ENCODE measurements at places on chromosomes 6 and 20. TPM values are rescaled to one million over a fixed set of nuclear protein-coding genes. Genes with fewer than 3 reads are reported as not detected.

DNA sequence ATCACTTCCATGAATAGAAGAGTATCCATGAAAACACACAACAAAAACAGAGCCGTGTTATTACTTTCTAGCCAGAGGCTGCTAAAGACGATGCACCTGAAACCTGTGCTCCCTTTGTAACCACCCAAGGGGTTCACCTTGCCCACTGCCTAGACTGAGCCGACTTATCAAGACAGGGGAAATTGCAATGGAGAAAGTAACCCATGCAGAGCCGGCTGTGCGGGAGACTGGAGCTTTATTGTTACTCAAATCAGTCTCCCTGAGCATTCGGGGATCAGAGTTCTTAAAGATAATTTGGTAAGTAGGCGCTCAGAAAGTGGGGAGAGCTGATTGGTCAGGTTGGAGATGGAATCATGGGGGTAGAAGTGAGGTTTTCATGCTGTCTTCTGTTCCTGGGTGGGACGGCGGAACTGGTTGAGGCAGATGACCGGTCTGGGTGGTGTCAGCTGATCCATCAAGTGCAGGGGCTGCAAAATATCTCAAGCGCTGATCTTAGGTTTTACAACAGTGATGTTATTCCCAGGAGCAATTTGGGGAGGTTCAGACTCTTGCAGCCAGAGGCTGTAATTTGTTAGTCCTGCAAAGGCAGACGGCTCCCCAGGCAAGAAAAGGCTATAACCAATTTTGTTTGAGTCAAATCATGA, 366.6 kb downstream of the PREX1 start:
- DNase-seq, result no peak

DNA sequence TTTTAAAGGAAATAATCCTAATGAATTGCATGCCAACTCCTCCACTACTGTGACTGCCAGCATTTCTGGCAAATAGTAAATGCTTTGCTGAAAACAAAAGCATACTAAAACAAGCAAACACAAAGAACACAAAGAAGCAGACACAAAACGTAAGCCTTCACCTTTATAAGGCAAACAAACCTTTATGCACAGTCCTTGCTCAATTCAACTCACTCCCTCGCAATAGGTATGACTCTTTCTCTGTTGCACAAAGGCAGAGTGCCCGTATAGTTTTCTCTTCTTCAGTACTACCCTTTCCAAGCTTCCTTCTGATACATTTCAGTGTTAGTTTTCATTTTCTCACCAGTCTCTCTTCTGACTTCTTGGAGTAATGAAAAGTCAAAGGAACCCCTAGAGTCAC, 63.9 kb downstream of the PDE10A start:
- DNase-seq, result no peak

DNA sequence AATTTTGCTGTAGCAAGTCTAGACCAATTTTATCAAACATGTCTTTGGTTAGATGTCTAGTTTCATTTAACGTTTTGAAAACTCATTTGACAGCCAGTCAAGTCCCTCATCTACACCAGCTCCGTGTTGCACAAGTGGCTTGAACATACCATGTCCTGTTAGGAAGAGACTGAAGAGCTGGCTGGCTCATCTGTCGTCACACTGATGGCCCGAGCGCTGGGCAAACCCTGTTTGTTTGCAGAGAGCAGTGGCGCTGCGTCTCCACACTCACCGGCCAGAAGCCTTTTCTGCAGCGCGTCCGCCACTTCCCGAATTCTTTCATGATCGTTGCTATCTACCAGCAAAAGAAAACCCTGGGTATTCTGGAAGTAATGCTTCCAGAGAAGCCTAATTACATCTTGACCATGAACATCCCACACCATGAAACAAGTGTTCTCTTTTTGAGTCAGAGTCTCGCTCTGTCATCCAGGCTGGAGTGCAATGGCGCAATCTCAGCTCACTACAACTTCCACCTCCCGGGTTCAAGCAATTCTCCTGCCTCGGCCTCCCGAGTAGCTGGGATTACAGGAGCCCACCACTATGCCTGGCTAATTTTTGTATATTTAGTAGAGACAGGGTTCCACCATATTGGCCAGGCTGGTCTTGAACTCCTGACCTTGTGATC, 10.7 kb upstream of the TCFL5 start:
- DNase-seq, result no peak

- DNase-seq, result no peak
Observed at GRCh38 chr20:44765701-44766347, 20.2 kb downstream of the KCNK15 start.

- no peak for DNase-seq
Observed at GRCh38 chr20:2869381-2869780, 3.9 kb upstream of the PTPRA start.

- no peak for DNase-seq
Observed at GRCh38 chr20:59214606-59215547, 51.3 kb downstream of the ZNF831 start.

DNA sequence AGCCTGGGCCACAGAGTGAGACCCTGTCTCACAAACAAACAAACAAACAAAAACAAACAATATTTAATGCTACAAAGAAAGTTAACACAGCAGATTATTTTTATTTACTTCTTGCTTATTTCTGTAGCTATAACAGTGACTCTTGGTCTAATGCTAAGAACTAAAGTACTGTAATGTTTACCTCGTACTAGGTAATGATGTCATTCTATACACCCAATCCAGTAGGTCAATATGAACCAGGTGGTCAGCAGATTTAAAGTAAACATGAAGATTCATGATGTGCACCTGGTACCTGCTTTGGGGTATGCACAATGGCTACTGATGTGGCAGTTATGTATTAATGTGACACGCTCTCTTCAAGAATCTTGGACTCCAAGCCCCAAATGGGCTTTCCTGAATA, 36.6 kb upstream of the CARMIL1 start:
- DNase-seq, result no peak

DNA sequence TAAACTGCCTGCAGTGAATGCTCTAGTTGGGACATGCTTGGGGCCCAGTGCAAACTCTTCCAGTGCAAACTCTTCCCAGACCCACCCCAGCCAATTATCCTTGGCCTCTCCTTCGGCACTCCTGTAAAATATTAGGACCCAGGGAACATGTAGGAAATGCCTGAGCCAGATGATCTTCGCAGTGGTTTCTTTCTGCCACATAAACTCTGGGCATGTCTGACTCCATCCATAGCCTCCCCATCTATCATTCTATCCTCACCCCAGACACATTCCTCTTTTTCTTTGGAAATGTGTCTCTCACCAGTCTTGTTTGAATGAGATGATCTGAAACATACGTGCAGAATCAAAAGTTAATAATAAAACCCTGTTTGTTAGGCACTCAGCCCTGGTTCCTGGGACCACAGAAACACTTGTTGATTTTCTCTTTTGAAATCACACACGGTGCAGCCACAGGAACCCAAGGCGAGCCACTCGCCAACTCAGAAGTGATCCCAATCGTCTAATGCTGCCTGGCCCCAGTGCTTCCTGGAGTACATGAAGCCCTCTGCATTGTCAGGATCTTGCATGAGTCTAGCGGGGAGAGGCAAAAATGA, 108.9 kb upstream of the CST7 start:
- no peak for DNase-seq

DNA sequence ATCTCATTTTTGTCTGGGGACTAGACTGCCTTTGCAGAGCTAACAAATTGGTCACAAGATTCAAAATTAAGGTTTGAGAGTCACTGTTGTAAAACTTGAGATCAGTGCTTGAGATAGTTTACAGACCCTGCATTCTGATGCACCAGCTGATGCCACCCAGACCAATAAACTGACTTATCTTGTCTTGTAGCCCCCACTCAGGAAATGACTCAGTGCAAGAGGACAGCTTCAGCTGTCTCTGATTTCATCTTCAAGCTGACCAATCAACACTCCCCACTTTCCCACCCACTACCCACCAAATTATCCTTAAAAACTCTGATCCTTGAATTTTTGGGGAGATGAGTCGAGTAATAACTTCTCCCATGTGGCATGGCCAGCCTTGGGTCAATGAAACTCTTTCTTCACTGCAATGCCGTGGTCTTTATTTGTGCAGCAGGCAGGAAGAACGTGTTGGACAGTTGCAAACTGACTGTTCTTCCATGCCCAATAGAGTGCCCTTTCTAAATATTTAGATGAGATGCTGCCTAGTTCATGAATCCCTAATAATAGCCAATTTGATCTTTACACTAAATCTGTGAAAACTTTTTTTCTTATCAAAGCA, 48.3 kb upstream of the PROKR2 start:
- no peak for DNase-seq

DNA sequence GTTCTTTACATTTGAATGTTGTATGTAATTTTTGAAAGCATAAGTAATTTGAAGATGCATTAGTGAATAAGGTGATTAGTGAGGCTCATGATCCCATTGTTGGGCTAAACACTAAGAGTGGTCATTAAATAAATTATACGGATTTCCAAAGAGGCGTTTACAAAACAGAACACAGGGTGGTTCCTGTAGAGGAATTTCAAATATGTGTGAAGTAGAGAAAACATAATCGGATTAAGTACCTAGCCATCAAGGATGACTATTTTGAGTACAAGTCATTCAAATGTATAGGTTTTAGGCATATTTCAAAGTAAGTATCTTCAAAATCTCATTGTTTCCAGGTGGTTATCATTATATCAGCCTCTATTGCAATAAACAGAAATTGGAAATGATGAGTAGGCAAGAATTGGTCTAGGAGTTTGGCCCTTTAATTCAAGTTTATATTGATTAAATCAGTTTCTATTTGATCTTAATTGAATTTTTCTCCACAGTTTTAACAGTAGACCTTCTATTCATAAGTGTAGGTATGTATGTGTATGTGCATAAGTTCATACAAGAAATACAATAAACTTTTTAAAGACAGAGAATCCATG, 94.8 kb downstream of the MYLK4 start:
- DNase-seq, result no peak

- no peak for DNase-seq
Observed at GRCh38 chr6:6085928-6086668, 79.4 kb upstream of the NRN1 start.

GRCh38 chr20:45965169-45966002, 6.6 kb downstream of the ZNF335 start:
- DNase-seq, result no peak

- DNase-seq, result no peak
Observed at GRCh38 chr20:47713878-47714450, 71.3 kb downstream of the SULF2 start.

DNA sequence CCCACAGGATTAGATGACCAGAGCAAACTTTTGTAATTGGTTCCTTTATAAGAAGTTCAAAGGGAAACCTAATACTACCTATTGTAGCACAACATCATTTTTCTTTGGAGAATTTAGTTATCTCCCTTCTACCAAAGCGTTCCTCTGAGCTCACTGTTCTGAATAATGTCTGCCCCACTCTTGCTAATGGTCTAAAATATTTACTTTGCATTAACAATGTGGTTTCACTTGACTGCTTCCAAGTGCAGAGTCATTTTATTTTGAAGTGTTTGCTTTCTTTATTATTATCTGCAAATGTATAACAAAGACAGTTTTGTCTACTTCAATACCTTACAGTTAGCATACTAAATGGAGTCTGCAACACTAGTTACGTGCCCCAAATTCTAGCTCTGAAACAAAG, 15.0 kb downstream of the TRAPPC3L start:
- no peak for DNase-seq

DNA sequence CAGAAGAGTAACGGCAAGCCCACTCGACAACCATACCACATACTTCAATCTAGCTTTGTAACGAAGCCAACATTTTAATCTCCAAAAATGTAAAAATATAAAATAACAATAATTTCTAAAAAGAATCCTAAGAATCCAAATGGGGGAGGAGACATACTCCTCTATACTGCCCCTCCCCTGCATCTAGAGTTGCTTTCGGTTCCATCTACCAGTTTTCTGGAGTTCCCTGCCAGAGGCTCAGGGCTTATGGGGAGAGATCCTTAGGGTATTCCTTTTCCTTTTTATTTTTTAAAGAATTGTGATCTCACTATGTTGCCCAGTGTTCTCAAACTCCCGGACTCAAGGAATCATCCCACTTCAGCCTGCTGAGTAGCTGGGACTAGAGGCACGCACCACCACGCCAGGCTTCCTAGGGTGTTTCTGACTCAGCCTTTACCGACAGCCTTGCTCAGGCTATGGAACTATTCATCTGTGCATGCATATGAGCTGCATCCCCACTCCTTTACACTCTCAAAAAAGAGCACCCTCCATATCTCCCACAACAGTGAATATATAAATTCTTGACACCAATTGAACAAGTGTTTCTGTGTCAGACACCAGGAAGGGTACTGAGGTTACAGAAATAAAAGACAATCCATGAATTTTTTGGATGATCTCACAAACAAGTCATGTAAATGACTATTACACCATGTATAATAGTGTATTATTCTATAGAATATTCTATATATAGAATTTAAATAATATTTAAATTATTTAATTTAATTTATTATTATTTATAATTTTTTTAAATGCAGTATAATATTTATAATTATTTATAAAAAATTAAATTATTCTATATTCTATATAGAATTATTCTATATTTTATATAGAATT, 40.7 kb upstream of the UBR2 start:
- no peak for DNase-seq

DNA sequence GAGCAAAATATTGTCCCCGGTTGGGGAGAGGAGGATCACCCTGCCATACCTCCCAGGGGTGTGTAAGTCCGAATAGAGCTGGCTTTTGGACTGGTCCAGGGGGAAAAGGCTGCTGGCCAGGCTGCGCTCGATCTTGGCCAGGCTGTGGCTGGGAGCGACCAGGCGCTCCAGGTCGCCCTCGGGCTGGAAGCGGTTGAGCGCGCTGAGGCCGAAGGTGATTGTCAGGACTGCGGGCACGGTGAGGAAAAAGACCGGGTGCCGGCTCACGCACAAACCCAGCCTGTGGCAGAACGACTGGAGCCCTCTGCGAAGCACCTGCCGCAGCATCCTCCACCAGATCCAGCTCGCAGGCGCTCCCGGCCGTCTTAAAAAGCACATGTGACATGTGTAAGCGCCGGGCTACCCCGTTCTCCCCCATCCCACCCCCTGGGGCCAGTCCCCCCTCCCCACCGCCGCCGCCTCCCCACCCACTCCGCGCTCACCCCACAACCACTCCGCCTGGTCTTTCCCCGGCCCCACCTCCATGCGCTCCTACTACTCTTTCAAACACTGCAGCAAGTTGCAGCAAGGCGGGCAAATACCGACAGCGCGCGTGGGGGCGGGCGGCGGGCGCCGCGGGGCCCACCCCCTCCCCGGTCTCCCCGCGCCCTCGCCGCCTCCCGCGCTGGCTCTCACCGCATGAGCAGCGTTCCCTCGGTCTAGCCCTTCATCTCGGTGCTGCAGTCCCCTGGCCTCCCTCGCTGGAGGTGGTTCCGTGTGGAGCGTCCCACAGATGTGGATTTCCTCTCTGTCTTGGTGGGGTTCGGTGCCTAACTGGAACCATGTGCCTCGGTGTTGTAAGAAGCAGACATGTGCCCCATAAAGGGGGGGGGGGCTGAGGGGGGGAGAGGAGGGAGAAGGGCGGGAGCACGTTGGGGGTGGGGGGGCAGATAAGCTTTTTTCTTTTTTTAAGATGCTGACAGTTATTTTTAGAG, 42.4 kb downstream of the PTCHD4 start:
- DNase-seq, result no peak

PPP1R3G gene
- polyA plus RNA-seq, result 2.2 TPM

SPO11 gene
- polyA plus RNA-seq, result not detected

BMP7 gene
- 66.4 TPM for polyA plus RNA-seq

COL21A1 gene
- polyA plus RNA-seq, result 152 TPM

REM1 gene
- 0.91 TPM for polyA plus RNA-seq

ASIP gene
- polyA plus RNA-seq, result not detected
